NCI-H2081 treated with DMSO at 0.1 percent for 48 hours (cell line): ENCODE measurements at places on chromosomes 6 and 20.

DNA sequence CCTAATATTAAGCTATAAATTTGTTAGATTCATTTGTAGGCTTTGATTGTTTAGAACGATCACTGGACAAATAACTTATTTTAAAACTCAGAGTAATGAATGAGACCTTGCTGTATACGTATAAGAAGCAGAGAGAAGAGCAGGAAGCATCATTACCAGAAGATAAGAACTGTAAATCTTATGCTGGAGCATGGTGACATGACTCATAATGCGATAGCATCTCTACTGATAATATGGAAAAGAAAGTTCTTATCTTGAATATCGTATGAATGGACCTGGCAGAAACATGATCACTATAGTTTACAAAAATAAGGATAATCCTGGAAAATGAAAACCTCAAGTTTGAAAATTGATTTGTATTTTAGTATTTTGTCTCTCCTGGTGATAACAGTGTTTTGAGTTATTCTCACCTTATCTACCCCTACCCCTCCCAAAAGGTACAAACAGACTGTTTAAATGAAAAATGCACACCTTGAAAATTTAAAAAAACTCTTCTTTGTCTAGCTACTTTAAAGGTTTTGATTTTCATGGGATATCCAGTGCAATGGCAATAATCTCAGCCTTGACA lies 2.0 kb upstream of the ZSCAN26 start:
- DNase-seq: no peak

DNA sequence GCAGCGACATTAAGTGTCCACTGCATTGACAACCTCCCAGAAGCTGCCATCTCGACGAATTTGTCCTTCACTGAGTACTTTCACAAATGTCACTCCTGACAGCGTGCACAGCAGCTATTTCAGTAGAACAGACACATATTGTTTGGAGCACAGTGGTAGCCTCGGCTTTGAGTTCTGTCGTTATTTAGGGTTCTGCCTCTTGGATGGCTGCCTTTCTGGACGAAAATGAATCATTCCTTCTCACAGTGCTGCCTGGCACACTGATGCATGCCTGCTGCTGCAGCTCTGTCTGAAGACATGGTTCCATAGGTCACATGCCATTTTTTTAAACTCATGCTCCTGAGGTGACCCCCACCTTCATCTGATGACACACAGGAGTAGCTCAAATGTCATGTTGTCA lies 477.0 kb downstream of the C6orf118 start:
- DNase-seq: no peak

GRCh38 chr6:151822252-151823111 lies 15.0 kb downstream of the ESR1 start:
- no peak for DNase-seq

DNA sequence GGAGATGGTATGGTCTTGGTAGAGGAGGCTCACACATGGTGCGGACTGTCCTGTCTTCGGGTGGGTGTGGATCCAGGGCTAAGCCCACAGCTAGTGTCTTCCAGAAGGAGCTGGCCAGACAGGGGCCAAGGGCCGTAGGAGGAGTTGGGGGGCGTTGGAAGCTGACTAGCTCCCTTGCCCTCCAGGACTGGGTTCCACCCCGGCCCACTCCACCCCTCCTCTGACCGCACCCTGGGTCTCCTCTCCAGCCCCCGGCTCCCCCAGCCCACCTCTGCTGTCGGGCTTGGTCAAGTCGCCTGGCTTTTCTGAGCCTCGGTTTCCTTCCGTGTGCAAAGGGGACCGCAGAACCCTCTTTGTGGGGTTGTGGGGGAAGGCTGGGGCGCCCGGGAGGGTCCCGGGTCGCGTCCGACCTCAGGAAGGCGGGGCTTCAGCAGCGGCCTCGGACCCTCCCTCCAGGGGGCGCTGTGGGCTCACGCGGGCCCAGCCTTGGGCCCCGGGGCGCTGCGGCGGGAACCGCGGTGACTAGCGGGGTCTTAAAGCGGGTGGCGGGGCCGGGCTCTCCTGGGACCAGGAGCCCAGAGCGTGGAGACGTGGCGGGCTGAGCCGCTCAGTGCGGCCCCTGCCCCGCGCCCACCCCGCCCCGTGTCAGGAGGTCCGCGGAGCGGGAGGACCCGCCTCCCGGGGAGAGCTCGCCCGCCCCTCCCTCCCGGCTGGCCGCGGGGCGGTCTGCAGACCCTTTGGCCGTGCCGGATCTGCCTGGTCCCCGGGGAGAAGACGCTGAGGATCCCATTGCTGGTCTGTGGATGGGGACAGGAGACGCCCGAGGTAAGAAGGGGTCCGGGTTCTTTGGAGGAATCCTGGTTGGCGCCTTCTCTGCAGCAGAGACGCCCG lies 5.4 kb downstream of the NPBWR2 start:
- DNase-seq: no peak

DNA sequence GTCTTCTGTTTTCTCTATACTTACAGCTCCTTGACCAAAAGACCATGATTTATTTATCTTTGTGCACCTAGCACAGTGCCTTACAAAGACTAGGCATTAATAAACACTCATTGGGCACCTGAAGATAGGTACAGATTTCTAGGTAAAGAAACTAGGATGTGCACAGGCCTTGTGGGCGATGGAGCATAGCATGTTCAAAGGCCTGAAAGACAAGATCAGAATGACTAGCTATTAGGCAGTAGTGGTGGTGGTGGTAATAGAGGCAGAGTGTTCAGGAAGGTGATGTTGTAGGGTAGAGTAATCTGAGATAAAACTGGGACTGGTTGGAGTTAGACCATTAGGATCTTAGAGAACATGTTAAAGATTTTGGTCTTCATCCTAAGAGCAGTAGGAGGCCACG lies 3.9 kb downstream of the TXLNB start:
- DNase-seq: no peak

- DNase-seq: no peak
Observed at GRCh38 chr6:52612336-52613054, 35.6 kb upstream of the TRAM2 start.

- DNase-seq: no peak
Observed at GRCh38 chr20:3479025-3479424, 8.2 kb downstream of the ATRN start.

DNA sequence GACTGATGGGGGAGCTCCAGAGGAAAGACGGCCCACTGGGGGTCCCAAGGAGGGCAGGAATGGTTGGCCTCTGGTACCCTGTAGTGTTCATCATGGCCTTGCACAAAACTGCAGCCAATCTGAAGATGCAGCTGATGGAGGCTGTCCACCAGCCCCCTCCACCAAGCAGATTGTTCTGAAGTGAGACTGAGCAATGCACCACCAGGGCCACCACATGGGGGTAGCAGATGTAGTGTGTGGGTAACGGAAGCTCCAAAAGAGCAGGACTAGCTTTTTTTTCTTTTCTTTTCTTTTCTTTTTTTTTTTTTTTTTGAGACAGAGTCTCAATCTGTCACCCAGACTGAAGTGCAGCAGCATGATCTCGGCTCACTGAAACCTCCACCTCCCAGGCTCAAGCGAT lies 181.0 kb upstream of the MYLIP start:
- DNase-seq: no peak

- no peak for DNase-seq
Observed at GRCh38 chr6:159788276-159788675, 1.1 kb downstream of the TCP1 start.

DNA sequence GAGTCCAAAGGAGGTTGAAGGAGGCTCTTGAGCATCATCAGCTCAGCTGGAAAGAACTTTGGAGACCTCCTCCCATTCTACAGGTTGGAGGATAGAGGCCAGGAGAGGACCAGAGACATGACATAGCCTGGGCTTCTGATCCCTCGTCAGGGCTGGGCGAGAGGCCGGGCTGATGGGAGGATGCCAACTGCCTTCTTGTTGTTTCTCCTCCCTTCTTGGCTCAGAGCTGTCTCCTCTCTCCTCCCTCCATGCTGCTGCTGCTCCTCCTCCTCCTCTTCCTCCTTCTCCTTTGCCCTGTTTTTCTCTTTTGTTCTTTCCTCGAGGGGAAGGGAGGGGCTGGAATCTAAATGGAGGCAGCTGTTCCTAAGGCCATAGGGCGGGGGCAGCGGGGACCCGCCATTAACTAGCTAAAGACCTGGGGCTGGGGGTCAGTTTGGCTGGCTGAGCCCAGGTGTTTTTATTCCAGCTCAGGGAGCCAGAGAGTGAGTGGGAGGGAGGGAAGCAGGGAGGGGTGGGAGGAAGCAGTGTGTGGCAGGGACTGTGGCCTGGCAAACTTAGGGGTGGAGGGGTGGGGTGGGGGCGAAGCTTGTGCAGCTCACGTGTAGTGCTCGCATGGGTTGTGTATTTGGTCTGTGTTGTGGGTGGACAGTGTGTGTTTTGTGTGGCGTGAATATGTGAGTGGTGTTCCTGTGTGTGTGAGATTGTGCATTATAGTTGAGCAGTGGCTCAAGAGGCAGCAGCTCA lies 84.8 kb downstream of the CD40 start:
- DNase-seq: no peak

- no peak for DNase-seq
Observed at GRCh38 chr20:24497851-24498250, 28.4 kb downstream of the SYNDIG1 start.

DNA sequence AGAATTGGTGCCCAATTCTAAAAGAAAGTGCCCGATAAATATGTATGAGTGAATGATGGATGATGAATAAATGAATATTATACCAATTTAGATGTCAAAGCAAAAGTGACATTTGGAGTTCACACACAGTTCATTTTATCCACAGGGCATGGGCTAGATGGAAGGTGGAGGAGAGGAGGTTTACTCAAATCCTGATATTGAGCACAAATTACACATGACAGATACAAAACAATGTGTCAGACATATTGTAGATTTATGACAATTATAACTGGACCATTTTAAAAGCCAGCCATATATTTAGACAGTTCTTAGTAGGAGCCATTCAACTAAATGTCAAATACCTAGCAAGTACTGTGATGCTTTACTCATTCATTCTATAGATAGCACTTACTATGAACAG lies 23.4 kb upstream of the PHACTR1 start:
- no peak for DNase-seq

DNA sequence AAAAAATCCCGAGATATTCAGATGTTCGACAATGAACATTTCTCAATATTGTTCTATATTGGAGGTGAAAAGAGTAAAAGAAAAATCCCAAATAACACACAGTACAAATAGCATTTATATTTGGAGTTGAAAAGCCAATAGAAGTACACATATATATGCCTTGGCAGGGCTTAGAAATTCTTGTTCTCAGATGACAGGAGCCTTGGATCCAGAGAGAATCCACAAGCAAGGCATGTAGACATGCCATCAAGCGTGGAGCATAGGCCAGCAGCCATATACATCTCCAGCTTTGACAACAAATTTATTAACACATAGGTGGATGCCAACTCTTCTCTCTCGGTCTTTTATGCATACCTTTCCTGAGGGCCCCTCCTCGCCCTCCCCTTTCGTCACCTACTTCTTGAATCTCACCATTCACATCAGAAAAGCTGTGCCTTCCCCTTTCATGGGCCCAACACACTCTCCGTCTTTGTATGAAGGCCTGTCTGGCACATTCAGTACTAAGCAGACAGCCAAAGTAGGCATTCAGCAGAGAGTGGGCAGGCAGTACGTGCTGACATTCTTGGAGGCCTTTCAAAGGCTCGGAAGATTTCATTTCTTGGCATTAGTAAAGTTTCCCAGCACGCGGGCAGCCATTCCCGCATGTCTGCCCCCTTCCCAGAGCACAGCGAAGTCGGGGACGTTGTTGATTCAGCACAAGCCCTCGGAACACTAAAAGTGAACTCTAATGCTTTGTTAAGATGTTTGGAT lies 18.2 kb downstream of the NEDD9 start:
- DNase-seq: no peak

DNA sequence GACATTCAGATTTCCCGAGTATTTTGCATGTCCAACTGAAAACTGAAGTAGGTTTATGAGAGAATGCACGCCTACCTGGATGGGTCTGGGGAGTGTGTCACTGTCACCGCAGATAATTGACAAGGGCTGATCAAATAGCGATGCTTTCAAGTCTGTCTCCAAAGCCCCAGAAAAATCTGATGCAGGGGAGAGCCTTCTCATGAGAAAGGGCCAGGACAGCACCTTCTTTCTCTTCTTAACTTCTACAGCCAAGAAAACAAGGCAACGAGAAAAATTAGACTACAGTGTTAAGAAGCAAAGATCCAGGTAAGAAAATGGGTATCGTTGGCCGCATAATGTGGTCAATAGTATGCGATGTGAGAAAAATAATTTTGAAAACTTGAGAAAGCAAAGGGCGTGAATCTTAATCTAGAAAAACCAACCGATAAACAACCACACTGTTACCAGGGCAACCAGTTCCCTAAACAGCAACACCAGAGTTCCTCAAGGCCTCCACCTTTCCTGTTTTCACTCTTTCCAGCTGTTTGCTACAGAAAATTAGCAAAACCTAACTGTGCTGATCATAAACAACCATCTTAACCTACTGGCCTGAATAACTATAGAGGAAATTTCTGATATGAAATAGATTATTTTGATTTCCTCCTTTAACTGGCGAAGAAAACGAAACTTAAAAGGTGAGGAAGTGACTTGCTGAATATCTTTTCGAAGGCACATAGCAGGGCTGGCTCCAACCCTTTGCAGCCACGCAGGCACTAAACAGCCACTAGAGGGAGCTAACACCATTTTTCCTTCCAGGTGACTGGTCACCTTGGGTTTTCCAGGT lies 2.6 kb downstream of the TAGAP start:
- DNase-seq: no peak

DNA sequence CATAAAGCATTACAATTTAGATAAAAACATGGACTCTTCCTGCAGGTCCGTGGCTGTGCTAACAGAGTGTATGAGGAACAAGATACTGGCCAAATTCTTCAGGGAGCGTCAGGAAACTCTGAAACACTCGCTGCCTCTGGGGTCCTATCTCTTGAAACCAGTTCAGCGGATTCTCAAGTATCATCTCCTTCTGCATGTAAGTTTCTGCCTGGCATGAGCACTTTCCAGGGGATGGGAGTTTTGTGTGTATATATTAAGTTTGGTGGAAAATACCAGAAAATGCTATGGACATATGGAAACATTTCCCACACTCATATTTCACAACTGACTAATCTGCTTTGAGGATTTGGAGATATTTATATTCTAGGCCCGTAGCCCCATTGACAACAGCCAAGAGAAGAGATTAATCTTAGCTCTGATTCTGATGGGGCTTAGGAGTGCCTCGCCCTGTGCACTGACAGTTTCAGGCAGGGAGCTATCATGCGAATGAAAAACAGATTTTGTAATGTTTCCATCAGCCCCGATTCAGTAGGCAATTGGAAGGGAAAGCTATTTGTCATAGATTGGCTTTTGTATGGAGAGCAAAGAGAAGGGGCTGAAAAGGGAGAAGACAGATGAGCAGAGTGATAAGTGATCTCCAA lies 64.7 kb upstream of the MTHFD1L start:
- no peak for DNase-seq

DNA sequence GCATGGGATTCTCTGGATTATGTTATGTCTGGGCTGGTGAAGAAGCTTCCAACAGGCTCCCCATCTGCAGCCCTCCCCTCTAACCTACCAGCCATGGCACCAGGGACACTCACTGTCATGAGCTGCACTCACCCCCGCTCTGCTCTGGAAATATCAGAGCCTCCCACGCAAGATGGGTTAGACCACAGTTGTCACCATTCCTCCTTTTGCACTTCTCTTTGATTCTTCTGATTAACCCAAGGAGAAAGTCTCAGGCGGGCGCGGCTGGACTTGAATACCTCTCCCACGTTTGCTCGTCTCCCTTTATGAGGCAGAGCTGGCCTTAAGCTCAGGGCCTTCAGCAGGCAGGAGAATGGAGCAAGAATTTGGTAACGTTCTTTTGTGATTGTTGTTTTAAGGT lies 128.1 kb downstream of the CEBPB start:
- DNase-seq: no peak

- DNase-seq: no peak
Observed at GRCh38 chr20:40160097-40160550, 528.9 kb downstream of the MAFB start.

GRCh38 chr6:155495011-155495768 lies 39.6 kb upstream of the NOX3 start:
- no peak for DNase-seq
